ENCODE measurements at places on chromosomes 7 and 10.

- DNase-seq: no peak
These were observed 6.4 kb downstream of the CLDN12 start for GRCh38 chr7:90409667-90410066.

DNA sequence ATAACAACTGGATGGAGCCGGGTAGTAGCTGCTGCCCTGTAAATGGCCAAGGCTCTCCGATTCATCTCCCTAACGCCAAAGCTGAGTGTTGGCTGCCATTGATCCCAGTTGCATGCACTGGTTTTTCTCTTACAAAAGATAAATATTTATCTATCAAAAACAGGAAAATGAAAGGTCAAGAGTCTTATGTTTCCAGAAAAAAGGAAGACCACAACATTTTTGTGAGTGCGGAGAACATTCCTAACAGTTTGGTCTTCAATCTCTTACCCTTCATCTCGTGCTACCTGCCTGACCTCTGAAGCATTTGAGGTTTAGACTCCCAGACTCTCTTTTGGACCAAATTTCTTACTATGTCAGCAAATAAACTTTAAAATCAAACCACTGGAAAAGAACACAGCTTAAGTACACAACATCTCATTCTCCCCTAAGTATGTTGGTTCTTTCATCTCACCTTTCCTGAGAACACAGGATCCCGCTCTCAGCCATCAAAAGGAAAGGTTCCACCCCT lies 61.6 kb downstream of the SORBS1 start:
- DNase-seq: no peak

- DNase-seq: no peak
These were observed 312.3 kb upstream of the ZNF32 start for GRCh38 chr10:43960981-43961380.

GRCh38 chr10:27454837-27455236 lies 49.3 kb upstream of the RAB18 start:
- DNase-seq: no peak

DNA sequence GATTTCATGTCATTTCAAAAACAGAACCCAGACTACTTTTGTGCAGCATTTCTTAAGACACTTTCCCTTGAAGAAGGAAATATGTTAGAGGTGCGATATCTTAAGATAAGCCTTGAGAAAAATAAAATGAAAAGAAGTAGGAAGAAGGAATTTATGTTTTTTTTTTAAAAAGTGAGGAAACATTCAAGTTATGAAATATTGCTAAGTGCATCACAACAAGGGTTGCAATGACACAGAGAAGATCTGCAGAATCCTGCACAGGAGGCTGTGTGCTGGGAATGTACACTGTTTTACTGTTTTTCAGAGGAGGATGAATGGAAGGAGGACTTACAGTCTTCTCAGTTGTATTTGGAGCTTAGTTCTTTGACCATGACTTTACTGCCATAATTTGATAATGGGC lies 79.8 kb upstream of the NME8 start:
- no peak for DNase-seq

GRCh38 chr10:131009791-131010190 lies 301.7 kb downstream of the TCERG1L start:
- DNase-seq: no peak

GRCh38 chr7:37984750-37985390 lies 64.4 kb downstream of the EPDR1 start:
- no peak for DNase-seq

- DNase-seq: no peak
These were observed 33.5 kb downstream of the MRC1 start for GRCh38 chr10:17842641-17843040.

DNA sequence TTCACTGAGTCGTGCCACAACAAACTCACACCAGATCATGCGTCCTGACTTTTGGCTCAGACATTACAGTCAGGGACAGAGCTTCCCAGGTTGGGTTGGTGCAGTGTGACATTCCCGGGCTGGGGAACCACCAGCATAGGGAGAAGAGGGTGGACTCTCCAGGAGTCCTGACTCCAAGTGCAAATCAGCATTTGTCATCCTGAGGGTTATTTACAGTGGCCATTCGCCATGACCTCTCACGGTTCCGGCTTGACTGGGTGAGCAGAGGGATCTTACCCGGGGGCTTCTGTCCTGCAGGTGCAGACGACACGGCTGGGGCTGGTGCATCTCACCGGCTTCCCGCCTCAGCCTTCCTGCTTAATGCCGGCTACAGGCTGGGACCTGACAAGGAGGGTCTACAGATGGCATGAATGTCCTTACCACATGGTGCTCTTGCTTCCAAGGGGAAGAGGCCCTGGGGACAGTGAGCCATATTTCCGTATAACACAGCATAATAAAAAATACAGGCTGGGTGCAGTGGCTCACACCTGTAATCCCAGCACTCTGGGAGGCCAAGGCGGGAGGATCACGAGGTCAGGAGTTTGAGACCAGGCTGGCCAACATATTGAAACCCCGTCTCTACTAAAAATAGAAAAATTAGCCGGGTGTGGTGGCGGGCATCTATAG lies 12.5 kb upstream of the INTS1 start:
- no peak for DNase-seq

GRCh38 chr7:36407636-36408550 lies 18.2 kb downstream of the ANLN start:
- DNase-seq: no peak

GRCh38 chr7:2644220-2644561 lies 12.4 kb downstream of the TTYH3 start:
- no peak for DNase-seq

DNA sequence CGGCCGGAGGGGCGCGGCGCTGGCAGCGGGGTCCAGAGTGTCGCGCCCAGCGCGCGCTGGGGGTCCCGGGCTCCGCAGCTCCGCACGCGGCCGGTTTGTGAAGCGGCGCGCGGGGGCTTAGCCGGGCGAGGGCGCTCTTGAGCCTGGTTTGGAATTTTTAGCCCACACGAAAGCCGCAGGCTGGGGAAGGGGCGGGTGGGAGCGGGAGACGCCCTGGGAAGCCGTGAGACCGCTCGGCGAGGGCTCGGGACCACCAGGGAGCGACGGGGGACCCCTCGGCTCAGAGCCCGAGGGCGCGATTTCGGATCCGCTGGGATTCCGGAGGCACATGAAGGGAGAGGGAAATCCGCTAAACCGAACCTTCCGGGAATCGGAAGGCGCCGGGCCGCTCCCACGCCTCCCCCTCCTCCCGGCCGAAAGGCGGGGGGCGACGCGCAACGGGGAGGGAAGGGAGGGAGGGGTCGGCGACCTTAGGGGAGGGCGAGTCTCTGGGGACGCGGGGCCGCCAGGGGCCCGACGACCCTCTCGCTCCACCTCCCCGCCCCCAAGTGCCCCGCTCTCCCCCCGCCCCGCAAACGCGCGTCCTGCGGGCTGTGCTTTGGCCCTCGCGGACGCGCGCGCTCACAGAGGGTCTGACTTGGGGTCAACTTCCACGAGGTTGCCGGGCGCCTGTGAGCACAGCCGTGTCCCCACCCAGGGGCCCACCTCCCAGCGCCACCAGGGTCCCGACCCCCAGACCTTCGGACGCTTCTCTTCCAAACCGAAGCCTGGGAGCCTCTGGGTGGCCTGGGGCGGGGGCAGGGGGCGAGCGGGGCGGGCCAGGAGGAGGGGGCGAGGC lies 5.1 kb upstream of the ELFN1 start:
- peak; percentile 78 for DNase-seq

- no peak for DNase-seq
These were observed 50.0 kb upstream of the GRB10 start for GRCh38 chr7:50832744-50833143.

- peak; percentile 89 for DNase-seq
These were observed 31.4 kb upstream of the NPVF start for GRCh38 chr7:25259487-25260243.

DNA sequence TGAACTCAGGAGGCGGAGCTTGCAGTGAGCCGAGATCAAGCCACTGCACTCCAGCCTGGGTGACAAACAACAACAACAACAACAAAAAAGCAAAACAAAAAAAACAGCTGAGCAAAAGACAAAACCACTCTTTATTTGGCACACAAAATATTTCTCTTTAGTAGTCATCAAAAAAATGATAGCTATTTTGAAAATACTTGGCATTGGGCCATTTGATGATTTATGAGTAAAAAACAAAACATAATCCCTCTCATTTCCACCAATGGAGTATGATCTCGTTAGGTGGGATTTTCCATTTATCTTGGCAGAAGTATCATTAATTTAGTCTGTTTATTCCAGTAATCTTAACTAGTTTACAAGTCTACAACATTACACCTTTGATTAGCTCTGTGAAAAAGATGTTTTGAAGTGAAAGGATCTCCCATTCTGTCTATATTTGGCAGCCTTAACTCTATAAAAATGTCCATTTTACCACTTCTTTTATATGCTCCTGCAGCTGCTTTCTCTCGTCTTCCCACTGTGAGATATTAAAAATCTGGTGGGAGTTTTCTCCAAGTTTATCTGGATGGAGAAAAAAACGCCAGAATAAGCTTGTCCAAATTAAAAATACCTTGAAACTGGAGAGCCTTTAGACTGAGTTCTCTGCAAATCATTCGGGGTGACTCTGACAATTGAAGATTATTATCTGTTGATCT lies 58.8 kb upstream of the AGMO start:
- DNase-seq: no peak

- DNase-seq: no peak
These were observed 15.3 kb downstream of the UCMA start for GRCh38 chr10:13218878-13219277.

DNA sequence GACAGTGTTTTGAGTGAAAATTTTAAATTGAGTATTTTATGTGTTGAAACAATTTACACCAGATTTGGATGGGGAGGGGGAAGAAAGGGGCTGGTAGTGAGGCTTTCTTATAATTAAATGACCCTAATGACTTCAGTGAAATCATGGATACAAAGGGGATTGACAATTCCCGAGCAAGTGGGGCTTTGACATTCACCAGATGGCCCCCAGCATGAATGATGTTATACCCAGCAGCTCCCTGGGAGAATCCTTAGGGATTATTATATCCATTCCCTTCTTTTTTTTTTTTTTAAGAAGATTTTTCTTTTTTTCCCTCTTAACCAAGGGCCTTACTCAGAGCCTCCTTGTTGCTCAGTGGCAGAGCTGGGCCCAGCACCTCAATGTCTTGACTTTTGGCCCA lies 17.9 kb downstream of the PLPP4 start:
- no peak for DNase-seq

- no peak for DNase-seq
These were observed 796.8 kb downstream of the KCNMA1 start for GRCh38 chr10:76840802-76841201.

Data from NT2/D1 (cell line).